Omental fat pad (tissue), 4 donors: ENCODE measurements at places on chromosomes 1 and 21. TPM values are rescaled to one million over a fixed set of nuclear protein-coding genes. Genes with fewer than 3 reads are reported as not detected.

Gene SHISAL2A
- total RNA-seq: not detected

Gene LGALS8
- total RNA-seq: 129 TPM

Gene MX2
- 35.8 TPM for total RNA-seq

Gene LRRC47
- 31.5 TPM for total RNA-seq

Gene LYPD8
- not detected for total RNA-seq

Gene LRRC3
- 1.4 TPM for total RNA-seq

Gene PDC
- not detected for total RNA-seq

- no peak for DNase-seq
Measured at GRCh38 chr1:178607718-178608408, 95.0 kb downstream of the TEX35 start.

GRCh38 chr1:226656201-226656600 is 82.9 kb downstream of the ITPKB start:
- DNase-seq: no peak

GRCh38 chr1:231678011-231678432 is 51.4 kb downstream of the DISC1 start:
- DNase-seq: no peak

- no peak for DNase-seq
Measured at GRCh38 chr1:210222340-210223006, 10.1 kb upstream of the SERTAD4 start.

- DNase-seq: peak; percentile 64
Measured at GRCh38 chr1:91650764-91651163, 150.1 kb downstream of the CDC7 start.

DNA sequence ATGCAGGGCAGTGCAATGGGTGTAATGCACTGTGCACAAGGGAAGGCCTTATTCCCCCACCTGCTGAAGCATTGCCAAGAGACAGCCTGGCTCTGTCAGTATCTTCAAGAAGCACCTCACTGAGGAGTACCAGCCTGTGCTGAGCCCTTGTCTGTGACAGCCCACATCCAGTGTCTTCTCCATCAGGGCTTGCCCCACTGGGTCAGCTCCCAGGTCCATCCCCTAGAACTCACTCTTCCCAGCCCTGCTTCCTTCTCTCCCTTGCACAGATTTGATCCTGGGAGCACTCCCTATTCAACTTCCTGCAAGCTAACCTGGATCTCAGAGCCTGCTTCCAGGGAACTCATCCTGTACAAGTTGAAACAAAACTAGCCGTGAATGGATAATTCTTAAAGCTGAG is 33.6 kb upstream of the IFNGR2 start:
- no peak for DNase-seq

DNA sequence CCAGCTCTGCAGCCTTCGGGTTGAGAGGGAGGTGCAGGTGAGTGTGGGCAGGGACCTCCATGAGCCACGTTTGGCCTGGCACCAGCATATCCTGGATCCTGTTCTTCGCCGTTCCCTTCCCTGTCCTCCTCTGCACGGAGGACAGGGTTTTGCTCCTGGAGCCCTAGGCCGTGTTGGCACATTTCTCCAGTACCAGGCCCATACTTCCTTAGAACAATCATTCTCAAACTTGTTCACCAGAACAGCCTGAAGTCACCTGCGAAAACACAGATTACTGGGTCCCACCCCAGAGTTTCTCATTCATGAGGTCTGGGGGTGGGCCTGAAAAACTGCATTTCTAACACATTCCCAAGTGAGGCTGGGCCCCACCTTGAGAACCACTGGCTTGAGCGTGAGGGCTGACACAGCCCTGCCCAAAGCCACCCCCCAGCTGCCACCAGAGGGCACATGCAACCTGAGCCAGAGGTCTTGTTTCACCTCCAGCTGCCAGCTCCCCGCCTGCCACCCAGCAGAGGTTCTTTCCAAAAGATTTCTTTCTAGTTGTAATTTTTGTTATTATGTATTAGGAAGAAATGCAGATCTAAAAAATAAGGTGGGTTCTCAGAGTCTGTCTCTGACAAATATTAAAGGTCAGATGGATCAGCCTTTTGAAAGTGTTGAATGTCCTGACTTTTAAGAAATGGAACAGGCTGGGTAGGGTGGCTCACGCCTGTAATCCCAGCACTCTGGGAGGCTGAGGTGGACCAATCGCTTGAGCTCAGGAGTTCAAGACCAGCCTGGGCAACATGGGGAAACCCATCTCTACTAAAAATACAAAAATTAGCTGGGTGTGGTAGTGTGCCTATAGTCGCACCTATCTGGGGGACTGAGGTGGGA is 39.6 kb upstream of the LDLRAP1 start:
- no peak for DNase-seq

DNA sequence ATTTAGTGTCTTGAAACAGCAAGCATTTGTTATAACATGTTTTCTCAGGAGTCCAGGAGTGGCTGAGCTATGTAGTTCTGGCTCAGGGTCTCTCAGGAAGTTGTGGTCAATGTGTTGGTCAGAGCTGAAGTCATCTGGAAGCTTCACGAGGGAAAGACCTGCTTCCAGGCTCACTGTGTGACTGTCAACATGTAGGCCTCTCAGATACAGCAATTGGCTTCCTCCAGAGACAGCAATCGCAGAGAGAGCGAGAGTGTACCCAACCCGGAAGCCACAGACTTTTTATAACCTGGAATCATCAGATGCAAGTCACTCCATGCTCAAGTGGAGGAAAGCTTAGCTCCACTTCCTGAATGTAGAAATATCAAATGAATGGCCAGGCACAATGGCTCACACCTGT is 40.9 kb downstream of the TNFRSF9 start:
- no peak for DNase-seq

DNA sequence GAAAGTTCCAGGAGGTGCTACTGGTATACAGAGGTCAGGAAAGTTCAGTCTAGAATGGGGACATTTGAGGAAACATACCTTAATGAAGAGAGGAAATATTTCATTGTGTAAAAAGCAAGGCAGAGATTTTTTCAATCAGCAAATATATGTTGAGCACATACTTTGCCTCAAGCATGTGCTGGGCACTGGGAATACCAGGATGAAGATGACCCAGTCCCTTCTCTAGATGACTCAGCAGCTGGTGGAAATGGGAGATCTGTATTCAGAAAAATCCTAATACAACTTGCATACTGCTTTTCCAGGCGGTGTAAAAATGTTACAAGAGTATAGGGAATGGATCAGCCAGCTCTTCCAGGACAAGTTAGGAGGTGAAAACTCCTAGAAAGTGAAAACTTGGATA is 229.3 kb downstream of the FGGY start:
- no peak for DNase-seq

DNA sequence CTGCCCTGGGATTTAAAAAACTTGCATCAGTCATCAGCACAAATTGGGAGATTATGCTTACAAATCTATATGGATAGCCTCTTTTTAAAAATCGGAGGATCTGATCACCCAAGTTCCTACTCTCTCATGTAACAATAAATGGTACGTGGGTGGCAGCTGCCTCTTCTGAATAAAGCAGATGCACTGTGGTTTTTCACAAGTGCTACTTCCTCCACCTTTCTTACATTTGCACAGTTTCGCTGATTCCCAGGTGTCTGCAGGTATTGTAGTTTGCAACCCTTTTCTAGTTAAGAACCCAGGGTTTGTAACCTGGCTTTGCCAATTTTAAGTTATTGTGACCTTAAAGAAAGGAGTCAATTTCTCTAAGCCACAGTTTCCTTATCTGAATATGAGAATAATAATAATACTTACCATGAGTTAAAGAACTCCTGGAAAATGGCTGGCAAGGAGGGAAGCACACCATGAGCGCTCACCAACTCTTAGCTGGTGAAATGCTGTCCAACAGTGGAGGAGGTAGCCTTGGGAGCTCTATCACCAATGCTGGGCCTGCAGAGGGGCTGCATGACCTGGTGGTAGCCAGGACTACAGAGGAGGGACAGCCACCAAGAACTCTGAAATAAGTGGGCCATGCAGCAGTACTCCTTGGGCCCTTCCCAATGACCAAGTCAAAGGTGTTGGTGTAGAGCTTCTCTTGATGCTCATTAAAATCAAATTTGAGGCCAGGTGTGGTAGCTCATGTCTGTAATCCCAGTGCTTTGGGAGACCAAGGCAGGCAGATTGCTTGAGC is 30.2 kb upstream of the KCNA2 start:
- DNase-seq: no peak

- DNase-seq: no peak
Measured at GRCh38 chr1:64072089-64072793, 131.2 kb upstream of the UBE2U start.

- no peak for DNase-seq
Measured at GRCh38 chr1:6005276-6005917, 13.2 kb upstream of the NPHP4 start.

- DNase-seq: no peak
Measured at GRCh38 chr1:37704966-37705365, 12.7 kb downstream of the CDCA8 start.
